NCI-H1417 treated with DMSO at 0.1 percent for 48 hours (cell line): ENCODE measurements at places on chromosomes 7 and 10.

- no peak for DNase-seq
These were observed 18.6 kb downstream of the RABGEF1 start for GRCh38 chr7:66758950-66759628.

DNA sequence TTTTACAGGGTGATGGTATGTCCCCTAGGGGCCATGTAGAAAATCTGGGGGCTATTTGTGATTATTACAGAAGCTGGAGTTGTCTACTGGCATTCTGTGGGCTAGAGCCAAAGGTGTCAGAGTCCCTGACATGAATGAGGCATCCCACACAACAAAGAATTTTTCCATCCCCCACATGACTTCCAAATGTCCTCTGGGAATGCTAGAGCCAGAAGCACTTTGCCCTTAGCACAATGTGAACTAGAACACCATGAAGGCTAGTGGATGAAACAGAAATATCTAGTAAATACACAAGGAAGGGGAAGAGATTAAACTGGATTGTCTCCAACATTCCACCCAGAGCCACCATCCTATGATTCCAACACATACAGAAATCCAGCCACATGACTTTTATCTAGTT is 46.9 kb downstream of the FAM13C start:
- DNase-seq = no peak

- no peak for DNase-seq
These were observed 207.8 kb upstream of the ETV1 start for GRCh38 chr7:14197280-14197679.

GRCh38 chr7:132065193-132065988 is 509.0 kb upstream of the PODXL start:
- no peak for DNase-seq

GRCh38 chr7:127713758-127714157 is 61.8 kb downstream of the SND1 start:
- DNase-seq = no peak

DNA sequence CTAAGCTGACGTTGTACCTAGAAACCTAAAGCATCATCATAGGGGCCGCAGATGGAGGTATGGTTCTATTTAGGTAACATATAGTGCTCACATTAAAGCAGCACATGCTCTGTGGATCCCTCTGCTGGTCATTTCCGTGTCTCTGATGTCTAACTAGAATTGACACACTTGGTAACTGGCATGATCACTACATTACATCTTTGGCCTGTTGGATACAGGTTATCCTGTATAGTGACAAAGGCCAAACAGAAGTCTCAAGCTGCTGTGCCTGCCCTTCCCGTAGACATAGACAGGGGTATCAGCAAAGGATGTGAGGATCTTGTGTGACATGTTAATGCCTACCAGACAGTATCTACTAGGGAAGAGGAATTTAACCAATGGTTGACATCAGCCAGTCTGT is 51.2 kb downstream of the KIF5B start:
- no peak for DNase-seq

DNA sequence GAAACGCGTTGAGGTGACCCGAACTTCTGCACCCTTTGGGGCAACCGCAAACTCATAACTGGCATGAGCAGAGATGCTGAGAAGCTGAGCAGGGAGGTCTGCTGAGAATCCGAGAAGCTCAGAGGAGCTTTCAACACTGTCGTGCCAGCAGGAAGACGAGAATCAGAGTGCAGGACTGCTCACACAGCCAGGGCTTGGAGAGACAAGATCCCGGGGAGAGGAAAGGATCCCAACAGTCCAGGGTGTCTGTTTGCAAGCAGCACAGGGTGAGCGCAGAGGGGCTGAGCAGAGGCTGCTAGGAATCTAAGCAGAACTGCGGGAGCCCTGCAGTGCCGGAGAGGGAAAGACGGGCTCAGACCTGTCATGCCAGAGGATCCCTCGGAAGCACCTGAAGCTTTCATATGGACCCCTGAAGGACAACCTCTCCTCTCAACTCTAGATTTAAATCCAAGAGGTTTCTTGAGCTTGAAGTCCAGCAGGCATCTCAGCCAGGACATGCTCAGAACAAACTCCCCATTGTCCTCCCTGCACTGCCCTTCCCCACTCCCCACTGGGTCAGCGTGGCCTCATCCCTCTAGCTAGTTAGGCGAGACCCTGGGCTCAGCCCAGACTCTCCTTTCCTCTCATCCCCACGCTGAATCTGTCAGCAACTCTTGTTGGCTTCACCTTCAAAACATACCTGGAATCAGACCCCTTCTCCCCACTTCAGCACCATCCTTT is 40.7 kb downstream of the FOXL3 start:
- DNase-seq = no peak

DNA sequence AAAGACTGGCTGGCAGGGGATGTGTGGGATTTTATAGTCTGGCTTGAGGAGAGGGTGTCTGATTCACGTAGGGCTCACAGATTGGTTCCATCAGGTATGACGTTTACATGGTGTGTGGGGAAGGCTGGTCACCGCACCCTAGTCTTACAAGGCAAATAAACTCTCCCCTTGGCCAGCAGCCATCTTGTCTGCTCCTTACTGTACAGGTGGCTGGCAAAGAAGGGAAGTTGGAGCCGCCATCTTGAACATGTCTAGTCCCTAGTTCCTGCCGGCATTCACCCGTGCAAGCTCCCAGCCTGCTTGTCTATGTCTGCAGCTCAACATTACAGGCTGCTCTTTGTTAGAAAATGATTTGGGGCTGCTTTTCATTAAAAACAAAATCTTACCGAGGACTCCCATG is 97.6 kb downstream of the RAMP3 start:
- no peak for DNase-seq

- peak; percentile 32 for DNase-seq
These were observed at the start of gene ELOVL3 for GRCh38 chr10:102225646-102226541. Gene ELOVL3, plus strand, starts transcription at chr10:102226299. Its CDS starts 250 bp downstream, at chr10:102226549.

GRCh38 chr7:1610013-1610677 is 40.3 kb upstream of the PSMG3 start:
- DNase-seq = no peak

DNA sequence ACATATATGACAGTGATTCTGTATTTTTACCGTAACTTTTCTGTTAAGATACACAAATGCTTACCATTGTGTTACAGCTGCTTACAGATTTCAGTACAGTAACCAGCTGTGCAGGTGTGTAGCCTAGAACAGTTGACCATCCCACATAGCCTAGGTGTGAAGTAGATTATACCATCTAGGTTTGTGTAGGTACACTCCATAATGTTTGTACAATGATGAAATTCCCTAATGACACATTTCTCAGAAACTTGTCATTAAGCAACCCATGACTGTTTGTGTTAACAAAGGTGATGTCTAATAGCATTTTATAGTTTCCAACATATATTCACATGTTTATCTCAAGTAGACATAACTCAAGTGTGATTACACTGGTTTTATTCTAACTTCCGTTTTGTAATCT is 218.5 kb downstream of the PLXDC2 start:
- no peak for DNase-seq

GRCh38 chr7:1049006-1049741 is 4.8 kb downstream of the GPR146 start:
- DNase-seq = no peak

GRCh38 chr7:132407764-132408163 is 168.5 kb downstream of the PLXNA4 start:
- no peak for DNase-seq

DNA sequence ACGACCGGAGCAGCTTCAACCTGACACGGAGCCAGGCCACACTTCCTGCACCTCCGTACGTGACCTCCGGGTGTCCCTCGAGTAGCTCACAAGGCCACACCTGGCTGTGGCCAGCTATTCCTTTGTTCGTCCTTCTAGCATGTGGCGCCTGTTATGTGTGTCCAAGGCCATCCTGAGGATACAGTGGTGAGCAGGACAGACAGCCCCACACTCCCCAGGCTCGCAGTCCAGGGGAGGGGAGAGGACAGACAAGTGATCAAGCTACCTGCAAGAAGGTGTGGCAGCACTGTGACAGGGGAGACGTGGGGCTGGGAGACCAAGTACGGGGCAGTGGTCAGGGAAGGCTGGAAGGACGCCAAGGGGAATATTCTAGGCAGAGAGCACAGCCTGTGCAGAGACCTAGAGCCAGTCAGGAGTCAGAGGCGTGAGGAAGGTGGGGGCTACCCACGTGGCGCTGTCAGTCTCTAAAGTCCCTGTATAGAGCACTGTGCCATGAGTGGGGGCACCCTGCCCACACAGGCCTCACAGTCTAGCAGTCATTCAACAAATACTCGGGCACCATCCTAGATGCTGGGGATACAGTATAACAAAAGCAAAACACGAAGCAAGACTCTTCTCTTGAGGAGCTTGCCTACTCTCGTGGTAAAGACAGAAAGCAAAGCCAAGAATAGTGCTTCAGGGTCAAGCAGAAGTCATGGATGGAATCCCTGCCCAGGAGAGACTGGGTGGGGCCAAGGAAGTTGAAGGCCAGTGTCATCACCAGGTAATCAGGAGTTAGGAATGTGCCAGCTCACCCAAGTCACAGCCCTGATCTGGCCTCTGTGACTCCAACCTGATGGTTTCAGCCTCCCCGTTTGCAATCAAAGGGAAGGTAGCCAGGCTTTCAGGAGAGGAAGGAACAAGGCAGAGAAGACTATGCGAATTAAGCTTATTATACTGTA is 58.6 kb downstream of the PROSER2 start:
- DNase-seq = no peak

GRCh38 chr10:1709161-1709560 is 28.2 kb downstream of the ADARB2 start:
- no peak for DNase-seq

GRCh38 chr7:128727239-128727638 is 11.9 kb upstream of the CALU start:
- DNase-seq = no peak

GRCh38 chr10:112807013-112807412 is 143.0 kb upstream of the TCF7L2 start:
- DNase-seq = no peak

GRCh38 chr10:113386005-113386404 is 166.8 kb upstream of the HABP2 start:
- DNase-seq = no peak

- no peak for DNase-seq
These were observed 28.4 kb downstream of the UBE2D4 start for GRCh38 chr7:43954524-43955228.

- peak; percentile 4 for DNase-seq
These were observed 401.9 kb downstream of the TNS3 start for GRCh38 chr7:47179812-47180515.
